Left hindlimb (tissue), 1 donor: ENCODE measurements at places on chromosomes 4 and X.
A peak's percentile ranks its signal among the peaks of the same experiment; 100 is the strongest.

DNA sequence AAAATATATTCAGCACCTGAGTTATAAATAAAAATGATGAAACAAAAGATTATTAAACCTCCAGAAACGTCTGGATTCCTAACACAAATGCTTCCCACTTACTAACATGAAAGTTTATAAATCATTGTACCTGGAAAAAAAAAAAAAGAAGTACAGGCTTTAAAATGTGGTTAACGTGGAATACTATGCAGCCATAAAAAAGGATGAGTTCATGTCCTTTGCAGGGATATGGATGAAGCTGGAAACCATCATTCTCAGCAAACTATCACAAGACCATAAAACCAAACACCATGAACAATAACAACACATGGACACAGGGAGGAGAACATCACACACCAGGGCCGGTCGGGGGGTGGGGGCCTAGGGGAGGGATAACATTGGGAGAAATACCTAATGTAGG, 160.5 kb downstream of the ADAMTS3 start:
- DNase-seq, result no peak

- DNase-seq, result no peak
Measured at GRCh38 chrX:109140463-109140862, 341.4 kb downstream of the GUCY2F start.

GRCh38 chrX:105464618-105465017, 244.1 kb upstream of the TEX13A start:
- no peak for DNase-seq

GRCh38 chr4:172983014-172983413, 185.6 kb upstream of the GALNT7 start:
- no peak for DNase-seq

- DNase-seq, result peak; percentile 95
Measured at GRCh38 chr4:145936142-145936996, 2.3 kb downstream of the ZNF827 start.

GRCh38 chr4:133808151-133808550, 393.4 kb downstream of the PABPC4L start:
- no peak for DNase-seq

- no peak for DNase-seq
Measured at GRCh38 chr4:84492290-84492689, 6.8 kb downstream of the NKX6-1 start.

DNA sequence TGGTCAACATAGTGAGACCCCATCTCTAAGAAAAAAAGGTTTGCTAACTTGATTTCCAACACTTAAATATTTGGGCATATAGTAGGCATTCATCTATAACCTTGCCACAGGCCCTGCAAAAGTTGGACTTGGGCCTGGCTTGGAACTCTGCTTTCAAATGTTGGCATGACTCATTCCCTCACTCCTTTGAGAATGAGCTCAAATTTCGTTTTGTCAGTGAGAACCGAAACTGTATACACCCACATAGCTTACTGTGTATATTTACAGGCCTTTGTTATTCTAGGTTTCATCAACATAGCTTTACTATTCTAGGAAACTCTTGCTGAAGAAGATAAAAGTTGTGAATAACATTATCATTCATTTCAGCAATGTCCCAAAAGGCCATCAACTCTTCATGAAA, 88.7 kb upstream of the ELOVL6 start:
- no peak for DNase-seq

DNA sequence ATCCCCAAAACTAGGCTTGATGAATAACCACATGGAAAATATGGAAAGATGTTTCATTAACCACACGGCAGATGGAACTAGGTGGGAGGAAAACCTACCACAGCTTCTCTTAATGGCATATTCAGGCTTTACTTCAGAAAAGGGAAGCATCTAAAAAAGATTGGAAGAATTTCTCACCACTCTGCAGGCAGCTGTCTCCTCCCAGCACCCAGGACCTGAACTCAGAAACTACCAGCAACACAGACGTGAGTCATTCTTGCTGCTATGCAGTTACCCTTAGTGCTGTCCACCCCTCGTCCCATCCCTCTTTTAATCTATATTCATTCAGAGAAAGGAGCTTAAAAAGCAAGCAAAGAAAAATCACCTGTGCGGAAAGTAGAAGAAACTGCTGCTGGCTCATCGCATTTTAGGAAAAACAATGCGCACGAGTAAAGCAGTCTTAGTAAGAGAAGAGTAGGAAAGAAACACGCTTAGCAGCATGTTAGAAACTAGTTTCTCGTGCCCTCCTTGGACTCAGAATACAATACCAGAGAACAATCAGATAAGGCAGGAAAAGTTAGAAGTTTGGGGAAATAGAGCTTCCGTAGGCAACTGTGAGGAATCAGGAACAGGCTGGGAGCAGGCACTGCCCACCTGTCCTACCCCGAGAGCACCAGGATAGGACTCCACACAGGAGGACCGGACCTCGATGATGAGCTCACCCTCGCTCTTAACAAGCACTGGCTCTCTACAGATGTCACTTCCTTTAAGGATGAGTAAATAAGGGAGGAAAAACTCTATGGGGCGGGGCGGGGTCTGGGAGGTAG, 48.1 kb upstream of the ENPP6 start:
- DNase-seq, result no peak

GRCh38 chrX:30577362-30577991, at the start of gene TASL:
Gene TASL (minus strand): TSS chrX:30577766. CDS start chrX:30560355, 17,411 bp downstream.
- no peak for DNase-seq

GRCh38 chr4:152081024-152081423, 320.2 kb upstream of the GATB start:
- DNase-seq, result no peak

DNA sequence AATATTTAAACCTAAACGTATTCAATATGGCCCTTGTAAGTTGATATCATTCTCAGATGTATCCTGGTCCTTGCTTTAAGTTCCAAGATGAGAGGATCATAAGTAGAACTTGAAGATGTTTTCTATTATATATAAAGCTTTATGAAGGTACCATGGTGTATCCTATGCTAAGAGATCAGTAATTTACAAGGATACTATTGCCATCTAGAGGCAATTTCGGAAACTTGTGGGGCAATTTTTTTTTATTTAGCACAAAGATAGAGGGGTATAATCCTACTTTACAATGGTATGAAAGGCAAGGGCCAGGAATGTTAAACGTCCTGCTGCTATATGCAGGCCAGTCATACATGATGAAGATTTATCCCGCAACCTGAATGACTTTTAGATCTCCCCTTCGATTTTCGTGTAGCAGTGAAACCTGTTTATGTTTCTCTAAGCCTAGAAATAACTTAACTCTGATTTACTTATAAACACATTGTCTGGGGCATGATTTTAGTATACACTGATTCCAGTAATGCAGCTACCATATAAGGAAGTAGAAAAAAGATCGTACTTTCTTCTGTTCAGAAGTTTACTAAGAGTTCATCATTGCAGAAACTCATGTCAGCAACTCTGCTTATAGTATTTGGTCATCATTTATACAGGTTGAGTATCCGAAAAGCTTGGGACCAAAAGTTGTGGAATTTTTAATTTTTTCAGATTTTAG, 2.6 kb downstream of the SLC25A31 start:
- no peak for DNase-seq

DNA sequence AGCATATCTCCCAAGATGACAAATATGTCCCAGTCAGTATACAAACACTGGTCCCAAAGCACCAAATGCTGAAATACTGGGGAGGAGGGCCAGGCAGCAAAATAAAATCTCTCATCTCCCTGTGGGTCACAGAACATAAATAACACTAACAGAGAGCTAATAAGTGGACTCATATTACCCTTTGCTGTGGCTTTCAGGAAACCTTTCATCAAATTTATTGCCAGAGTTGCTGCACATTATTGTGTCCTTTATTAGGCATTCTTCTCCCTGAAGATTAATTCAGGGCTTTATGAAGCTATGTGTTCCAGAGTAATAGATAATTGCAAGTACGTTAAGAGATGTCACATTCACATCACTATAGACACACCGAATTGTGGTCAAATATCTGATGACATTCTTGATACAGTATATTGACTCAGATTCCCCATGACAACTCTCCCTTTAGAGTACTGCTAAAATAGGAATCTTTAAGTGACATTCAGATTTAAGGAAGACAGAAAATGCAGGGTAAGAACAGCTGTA, 124.1 kb upstream of the PRR32 start:
- DNase-seq, result no peak

DNA sequence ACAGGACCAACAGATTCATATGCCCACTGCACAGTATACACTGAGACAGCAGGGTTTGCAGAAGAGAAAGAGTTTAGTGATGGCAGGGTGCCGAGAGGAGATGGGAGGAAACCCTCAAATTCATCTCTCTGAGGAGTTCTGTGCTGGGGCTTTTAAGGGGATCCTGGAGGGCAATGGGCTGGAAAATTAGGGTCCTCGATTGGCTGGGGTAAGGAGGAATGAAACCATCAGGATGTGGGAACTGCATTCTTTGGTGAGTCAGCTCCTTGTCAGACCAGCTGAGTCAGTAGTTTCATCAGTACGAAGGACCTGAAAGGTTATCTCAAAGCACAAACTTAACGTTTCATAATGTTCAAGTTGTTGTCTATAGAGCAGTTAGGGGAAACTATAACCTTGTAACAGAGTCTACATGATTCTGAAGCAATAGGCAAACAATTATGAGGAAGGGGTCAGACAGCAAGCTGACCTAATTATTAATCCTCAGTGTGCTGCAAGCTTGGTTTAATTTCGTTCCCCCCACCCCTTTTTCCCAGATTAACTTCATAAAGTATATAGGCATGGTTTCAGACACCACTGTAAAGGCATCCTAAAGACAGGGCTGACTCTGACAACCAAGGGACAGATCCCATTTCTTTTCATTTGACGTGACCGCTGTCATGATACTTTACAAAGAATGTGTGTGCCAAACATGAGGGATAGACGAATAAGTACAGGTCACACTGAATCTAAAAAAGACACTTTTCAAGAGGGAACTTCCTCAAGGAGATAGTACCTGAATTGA, 1.5 kb upstream of the MSMO1 start:
- no peak for DNase-seq

DNA sequence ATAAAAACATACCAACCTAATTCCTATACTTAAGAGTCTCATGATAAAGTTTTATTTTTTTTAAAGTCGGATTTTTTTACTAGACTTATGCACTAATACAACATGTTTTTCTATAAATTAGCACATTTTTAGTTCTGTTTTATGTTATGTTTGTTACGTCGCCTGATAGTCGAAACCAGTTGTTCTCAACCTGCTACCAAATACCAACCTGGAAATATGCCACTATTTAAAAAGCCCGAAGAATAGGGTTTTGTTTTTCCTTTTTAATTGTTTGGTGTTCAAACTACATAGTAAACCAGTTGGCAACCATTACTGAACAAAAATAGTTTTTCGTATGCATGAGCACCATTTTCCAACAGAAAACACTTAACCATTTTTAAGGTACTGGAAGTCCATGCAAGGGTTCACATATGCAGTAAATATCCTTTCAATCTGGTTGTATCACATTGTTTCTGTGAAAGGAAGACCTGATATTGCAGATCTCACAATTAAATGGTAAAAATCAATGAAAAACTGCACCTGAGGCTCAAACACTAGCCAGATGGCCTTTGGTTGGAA, 1.4 kb downstream of the WDFY3 start:
- no peak for DNase-seq

DNA sequence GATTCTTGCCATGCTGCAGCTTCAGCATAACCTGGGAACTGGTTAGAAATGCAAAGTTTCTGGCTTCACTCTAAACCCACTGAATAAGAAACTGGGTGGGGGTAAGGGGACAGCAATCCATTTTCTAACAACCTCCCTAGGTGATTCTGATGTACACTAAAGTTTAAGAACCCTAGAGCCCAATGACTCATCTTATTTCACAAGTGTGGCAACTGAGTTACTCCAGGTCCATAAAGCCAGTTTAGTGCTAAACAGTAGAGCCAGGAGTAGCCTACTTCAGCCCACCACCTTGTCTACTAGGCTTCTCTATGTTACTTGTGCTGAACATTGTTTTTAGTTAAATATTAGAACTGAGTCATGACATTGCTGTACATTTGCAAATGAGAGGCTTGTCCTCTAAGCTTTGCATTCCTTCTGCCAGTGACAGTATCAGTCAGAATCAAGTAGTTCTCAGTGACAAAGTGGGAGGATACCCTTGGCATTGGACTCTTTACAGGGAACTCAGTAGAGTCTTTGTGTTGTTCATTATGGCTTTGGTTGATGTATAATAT, 518.0 kb downstream of the RPA4 start:
- no peak for DNase-seq

GRCh38 chrX:67610282-67610681, 66.5 kb downstream of the AR start:
- no peak for DNase-seq
